ENCODE measurements at places on chromosomes 3 and 15.

DNA sequence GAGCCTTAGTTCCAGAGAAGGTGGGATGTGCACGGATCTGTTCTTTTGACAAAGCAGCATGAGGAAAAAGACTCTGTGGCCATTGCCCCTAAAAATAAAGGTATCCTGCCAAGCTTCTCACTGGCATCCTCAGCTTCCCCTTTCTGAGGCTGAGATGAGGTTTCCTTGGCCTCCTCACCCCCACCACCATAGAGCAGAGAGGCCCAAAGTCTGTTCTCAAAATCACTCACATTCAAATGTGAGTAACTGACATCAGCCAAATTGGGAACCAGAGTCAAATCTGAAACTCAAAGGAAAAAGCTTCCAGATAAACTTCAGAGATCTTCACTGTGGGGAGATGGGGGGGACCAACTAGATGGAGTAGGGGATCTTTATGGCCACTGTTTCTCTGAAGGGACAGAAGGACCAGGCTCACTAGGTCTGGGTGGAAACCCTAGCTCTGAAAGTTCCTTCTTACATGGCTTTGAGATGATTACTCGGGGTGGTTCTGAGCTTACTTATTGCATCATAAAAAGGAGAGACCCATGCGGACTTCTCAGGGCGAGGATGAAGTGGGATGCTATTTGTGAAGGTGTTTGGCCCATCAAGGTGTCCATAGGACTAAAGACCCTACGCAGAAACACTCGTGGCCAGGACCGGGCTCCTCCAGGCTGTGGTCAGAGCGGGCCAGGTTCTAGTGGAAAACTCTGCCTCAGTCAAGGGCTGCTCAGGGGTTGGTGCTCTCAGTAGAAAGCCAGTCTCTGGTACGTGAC, 61.5 kb upstream of the MEF2A start:
- no peak for DNase-seq

DNA sequence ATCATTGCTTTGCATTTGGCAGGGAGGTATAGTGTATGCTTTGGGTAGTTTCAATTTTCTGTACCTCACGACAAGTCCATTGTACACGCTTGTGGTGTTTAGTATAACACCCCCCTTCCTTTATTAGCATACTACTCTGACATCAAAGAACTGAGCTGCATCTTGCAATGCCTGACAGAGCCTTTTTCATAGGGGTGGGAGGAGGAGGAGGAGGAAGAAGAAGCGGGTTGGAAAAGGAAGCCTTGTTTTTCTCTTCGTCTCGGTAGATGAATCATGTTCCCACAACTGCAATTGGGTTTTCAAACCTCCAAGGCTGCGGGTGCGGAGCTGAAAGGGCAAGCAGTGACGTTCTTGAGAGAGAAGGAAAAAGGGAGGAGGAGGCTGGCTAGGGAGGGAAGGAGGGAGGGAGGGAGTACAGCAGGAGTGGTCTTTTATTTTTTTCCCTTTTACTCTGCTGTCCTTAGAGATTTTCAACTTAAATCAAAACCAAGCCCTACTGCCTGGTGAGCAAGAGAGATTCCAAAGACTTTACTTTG, 175.7 kb downstream of the KLHL25 start:
- DNase-seq: peak; percentile 94

- DNase-seq: no peak
Measured at GRCh38 chr3:106204160-106204868, 335.5 kb upstream of the CBLB start.

DNA sequence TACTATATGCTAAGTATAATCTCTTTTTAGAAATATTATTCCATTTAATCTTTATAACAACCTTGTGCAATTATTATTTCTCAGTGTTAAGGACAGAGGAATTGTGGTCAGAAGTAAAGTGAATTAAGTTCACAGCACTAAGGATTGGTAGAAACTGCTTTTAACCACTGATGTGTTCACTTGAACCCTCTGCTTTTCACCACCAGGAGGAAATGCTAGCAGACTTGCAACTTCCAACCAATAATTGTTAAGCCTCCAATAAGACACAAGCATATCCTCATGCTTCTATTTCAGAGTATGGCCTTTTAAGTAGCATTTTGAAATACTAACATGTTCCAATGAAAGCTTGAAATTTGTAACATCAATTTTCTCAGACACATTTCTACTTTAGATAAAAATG, 527.4 kb downstream of the SI start:
- no peak for DNase-seq

GRCh38 chr3:60126511-60127304, 1076.9 kb upstream of the CFAP20DC start:
- DNase-seq: no peak

- no peak for DNase-seq
Measured at GRCh38 chr15:41990691-41991090, 18.3 kb upstream of the EHD4 start.

DNA sequence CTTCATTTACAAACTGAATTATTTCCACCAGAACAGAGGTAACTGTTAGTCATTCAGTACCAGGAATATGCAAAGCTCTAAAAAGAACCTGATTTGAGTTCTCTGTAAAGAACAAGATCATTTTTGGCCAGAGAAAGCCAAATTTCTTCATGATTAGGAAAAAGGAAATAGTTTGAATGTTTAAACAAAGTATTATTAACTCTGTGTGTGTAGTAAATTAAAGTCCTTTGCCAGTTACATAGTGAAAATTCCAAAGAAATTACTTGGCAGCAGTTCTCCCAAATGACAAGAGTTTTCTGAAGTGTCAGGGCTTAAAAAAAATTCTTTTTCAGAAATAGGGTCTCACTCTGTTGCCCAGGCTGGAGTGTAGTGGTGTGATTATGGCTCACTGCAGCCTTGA, 24.5 kb downstream of the QTRT2 start:
- DNase-seq: no peak

- no peak for DNase-seq
Measured at GRCh38 chr15:49848282-49848724, 227.5 kb downstream of the DTWD1 start.

DNA sequence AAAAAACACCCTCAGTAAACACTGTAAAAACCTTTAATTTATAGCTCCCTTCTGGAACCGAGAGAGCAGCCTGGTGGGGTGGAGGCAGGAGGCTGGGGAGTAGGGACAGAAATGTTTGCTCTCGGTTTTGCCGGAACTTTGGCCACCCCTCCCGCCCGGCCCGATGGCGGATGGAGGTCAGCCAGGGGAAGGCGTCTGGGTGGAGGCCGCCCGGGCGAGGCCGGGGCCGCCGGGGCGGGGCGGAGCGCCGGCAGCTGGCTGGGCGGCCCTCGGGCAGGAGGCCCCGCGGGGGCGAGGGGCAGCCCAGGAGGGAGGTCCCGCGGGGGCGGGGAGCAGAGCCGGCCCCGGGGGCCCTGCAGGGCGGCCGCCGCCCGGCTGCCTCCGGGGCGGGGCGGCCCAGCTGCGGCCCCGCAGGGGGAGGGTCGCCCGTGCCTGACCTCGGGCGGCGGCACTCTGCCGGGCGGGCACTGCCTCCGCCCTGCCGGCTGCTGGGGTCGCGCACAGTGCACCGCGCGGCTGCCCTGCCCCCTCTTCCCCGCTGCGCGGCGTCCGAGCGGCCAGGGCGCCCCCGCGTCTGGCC, 829 bp upstream of the SKIL start:
- peak; percentile 91 for DNase-seq

DNA sequence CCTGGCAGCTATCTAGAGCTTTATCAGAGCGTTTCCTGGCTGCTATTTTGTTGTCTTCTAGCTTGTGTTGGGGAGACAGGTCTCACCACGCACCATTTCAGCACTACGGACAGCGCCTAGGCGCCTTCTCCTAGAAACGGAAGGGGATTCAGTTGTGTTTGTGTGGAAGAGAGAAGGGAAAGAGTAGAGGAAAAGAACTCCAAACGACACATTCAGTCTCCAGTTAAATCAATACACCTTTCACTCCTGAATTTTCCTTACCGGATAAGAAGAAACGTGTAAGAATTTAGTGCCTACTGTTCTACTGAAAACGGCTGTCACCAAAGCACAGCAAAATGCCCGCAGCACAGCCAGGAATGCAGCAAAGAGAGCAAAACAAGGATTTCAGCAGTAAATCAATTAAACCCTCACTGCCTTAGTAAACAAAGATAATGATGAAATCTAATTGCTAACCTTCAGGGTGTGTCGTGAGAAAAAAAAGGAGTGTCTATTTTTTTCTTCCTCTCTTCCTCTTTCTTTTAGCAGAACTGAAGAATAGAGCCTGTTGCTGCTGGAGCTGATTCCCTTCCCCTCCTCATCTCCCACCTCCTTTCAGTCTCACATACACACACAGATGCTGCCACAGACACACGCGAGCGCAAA, 412 bp upstream of the CTXN2 start:
- peak; percentile 87 for DNase-seq

DNA sequence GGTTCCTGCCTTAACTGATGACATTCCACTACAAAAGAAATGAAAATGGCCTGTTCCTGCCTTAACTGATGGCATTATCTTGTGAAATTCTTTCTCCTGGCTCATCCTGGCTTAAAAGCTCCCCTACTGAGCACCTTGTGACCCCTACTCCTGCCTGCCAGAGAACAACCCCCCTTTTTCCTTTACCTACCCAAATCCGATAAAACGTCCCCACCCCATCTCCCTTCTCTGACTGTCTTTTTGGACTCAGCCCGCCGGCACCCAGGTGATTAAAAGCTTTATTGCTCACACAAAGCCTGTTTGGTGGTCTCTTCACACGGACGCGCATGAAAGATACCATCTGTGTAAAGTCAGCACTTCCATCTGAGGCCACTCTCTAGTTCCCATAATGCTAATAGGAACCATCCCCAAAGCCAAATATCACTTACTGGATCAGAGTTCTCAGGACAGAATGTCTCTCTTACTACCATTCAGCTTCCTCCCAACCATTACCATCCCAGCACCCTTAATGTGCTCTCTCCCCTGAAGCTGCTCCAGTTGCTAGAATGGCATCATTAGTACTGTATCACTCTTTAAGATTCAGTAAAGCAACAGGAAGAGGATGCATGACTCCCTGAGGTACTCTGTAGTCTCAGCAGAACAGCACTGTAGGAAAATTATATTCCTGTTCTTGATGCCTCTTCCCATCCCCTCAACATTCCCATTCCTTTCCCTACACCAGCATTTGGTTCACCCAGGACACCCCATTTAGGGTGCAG, 2.3 kb upstream of the HRG start:
- DNase-seq: no peak

DNA sequence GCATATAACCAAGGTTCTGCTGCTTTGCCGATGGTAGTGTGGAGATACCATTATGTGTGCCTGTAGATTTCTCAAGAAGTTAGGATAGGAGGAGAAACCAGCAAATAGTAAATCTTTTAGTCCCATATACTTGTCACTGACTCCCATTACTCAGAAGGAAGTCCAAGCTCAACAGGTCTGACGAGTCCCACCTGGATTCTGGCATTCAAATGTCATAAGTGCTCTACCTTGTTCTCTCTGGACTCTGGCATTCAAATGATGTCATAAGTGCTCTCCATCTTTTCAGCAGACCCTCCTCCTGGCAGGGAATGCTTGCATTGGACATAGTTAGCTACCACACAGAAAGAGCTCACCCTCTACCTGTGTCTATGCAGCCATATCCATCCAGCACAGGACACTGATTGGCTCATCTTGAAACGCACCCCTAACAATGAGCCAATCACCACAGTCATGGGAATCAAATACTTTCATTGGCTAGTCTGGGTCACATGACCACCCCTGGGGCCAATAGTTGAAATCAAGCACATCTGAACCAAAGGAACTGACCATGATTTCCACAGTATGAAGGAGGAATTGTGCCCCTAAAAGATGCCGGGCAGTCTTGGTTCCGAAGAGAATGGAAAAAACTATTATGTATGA, 205.0 kb upstream of the ADAMTS9 start:
- no peak for DNase-seq

- no peak for DNase-seq
Measured at GRCh38 chr15:70519616-70520015, 243.7 kb downstream of the UACA start.

DNA sequence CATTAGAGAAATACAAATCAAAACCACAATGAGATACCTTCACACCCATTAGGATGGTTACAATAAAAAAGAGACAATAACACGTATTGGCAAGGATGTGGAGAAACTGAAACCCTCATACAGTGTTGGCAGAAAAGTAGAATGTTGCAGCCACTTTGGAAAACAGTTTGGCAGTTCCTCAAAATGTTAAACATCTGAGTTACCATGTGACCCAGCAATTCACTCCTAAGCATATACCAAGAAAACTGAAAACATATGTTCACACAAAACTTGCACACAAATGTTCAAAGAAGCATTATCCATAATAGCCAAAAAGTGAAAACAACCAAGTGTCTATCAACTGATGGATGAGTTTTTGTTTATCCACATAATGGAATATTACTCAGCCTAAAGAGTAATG, 166.9 kb upstream of the FAM3D start:
- DNase-seq: no peak

DNA sequence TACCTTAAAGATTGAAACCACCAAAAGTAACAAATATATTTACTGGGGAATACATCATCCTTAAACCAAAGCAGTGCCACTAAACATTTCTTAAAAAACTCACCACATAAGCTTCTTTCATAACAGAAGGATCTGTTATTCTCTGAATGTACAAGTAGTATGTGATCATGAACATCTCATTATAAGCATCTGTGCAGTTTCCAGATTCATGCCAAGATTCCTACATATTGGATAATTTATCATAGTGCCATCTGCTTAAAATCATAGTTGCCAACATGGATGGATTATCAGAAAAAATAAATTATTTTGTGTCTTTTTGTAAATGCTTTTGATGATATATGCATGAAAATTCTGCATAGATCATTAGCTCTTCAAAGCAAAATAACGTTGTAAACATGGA, 21.8 kb upstream of the BCHE start:
- DNase-seq: no peak

DNA sequence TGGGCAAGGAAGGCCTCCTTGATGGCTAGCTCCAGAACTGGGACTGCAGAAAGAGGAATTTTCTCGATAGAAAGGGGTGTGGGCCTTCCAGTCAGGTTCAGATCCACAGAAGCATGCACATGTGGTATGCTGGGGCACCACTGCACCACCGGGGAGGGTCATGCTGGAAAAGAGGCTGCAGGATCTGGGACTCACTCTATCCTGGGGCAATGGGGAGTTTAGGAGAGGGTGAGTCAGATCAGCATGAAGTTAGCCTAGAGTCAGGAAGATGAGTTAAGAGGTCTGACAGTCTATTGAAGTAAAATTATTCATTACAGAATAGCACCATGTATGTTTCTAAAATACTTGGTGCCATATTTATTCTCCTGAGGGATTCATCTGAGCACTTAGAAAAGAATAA, 130.2 kb upstream of the TOPAZ1 start:
- DNase-seq: no peak

All from myocyte (in vitro differentiated cells).